ENCODE measurements at places on chromosomes 6 and 20.
A peak's percentile ranks its signal among the peaks of the same experiment; 100 is the strongest.

GRCh38 chr6:169846286-169847056, 95.0 kb downstream of the ERMARD start:
- DNase-seq = no peak
- no peak overlapping the region for H3K27ac ChIP-seq
- H3K27me3 ChIP-seq = peaks cover 23% of the 10 kb centered on the region
- no peaks in the 10 kb centered on the region for H3K4me1 ChIP-seq
- no peaks in the 10 kb centered on the region for H3K36me3 ChIP-seq

DNA sequence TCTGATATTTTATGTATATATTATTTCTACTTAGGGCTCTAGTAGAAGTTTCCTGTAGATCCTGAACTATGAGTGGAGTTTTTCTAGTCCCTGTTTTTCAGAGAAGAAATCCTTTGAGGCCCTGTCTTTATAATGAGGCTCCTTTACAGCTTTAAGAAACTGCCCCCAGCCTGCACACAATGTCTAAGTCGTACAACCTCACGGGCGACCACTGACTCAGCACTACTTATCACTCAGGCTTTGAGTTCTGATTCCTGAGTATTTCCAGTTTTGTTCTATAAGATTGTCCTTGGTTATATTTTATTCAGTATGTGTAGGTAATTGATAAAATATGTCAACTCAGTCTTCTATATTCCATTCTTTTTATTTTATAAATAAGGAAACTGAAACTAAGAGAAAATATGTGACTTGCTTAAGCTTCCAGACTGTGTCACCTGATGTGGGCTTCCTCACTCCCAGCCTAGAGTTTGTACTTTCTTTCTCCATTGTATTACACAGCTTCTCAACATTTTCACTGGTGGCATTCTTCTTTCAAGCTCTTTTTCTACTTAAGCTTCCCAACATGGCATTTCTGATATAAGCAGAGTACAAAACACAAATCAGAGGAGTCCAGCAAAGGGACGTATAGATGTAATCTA, 167.0 kb downstream of the TBX18 start:
- H3K4me3 ChIP-seq = no peak overlapping the region
- H3K27me3 ChIP-seq = no peaks in the 10 kb centered on the region
- H3K27ac ChIP-seq = no peak overlapping the region

GRCh38 chr6:29886701-29887100, 55.6 kb upstream of the HLA-A start:
- no peak for DNase-seq
- no peaks in the 10 kb centered on the region for H3K27me3 ChIP-seq
- no peak overlapping the region for H3K27ac ChIP-seq
- no peak overlapping the region for H3K4me3 ChIP-seq

DNA sequence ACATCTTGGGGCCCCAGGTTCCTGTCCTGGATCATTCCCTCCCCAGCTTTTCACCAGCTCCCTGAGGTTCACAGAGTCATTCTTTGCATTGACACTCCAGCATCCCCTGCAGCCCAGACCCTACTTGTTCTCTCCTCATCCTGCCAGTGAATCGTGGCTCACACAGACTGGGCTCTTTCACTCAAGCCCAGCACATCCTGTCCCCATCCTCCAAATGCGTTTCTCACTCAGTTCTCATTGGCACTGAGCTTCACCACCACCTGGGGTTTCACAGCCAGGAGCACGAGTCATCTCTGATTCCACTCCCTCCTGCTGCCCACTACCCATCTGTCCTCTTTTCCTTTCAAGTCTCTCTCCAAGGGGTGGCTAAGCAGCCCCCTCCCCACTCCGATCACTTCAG, 85.4 kb upstream of the NNAT start:
- H3K36me3 ChIP-seq = no peaks in the 10 kb centered on the region
- H3K4me3 ChIP-seq = no peak overlapping the region
- DNase-seq = no peak
- no peak overlapping the region for H3K27ac ChIP-seq
- H3K27me3 ChIP-seq = peaks cover 18% of the 10 kb centered on the region

DNA sequence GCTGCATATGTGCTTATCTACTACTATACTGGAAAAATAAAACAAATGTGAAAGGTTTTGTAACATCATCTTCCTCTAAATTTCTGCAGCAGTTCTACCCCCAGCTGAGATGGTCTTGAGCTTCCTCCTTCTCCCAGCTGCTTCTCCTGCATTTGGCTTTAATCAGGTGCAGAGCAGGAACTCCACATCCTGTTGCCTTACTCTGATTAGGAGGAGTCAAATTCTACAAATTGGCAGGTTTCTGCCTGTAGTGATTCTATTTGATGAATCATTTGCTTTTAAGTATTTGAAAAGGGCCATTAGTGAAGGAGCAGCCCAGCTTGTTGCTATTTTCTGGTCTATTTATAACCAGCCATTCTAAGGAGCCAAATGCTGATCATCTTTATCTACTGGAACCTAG, 224.5 kb downstream of the GMDS start:
- peaks cover 17% of the 10 kb centered on the region for H3K4me1 ChIP-seq
- H3K27ac ChIP-seq = peak overlapping the region; percentile 52
- DNase-seq = no peak
- H3K27me3 ChIP-seq = no peaks in the 10 kb centered on the region
- no peak overlapping the region for H3K4me3 ChIP-seq
- H3K36me3 ChIP-seq = no peaks in the 10 kb centered on the region

DNA sequence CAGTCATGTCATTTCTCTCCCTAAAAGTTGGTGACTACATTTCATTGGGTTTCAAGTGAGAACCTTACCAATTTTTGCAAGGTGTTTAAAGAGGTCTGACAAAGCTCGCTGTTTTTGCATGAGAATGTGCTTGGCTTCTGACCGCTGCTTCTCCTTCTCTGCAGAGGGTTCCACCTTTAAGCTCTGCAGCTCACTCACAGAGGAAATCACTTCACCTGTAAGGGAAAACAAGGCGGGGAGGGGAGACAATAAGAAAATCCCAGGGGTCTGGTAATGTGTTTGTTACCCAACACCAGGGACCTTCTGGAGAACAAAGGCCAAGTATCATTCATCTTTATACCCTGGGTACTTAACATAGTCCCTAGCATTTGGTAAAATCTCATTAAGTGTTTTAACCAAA, 40.0 kb upstream of the LYRM2 start:
- no peak overlapping the region for H3K27ac ChIP-seq
- H3K36me3 ChIP-seq = peaks cover 97% of the 10 kb centered on the region
- no peak for DNase-seq
- H3K4me1 ChIP-seq = no peaks in the 10 kb centered on the region
- no peaks in the 10 kb centered on the region for H3K27me3 ChIP-seq
